ENCODE measurements at places on chromosomes 2 and 18.

DNA sequence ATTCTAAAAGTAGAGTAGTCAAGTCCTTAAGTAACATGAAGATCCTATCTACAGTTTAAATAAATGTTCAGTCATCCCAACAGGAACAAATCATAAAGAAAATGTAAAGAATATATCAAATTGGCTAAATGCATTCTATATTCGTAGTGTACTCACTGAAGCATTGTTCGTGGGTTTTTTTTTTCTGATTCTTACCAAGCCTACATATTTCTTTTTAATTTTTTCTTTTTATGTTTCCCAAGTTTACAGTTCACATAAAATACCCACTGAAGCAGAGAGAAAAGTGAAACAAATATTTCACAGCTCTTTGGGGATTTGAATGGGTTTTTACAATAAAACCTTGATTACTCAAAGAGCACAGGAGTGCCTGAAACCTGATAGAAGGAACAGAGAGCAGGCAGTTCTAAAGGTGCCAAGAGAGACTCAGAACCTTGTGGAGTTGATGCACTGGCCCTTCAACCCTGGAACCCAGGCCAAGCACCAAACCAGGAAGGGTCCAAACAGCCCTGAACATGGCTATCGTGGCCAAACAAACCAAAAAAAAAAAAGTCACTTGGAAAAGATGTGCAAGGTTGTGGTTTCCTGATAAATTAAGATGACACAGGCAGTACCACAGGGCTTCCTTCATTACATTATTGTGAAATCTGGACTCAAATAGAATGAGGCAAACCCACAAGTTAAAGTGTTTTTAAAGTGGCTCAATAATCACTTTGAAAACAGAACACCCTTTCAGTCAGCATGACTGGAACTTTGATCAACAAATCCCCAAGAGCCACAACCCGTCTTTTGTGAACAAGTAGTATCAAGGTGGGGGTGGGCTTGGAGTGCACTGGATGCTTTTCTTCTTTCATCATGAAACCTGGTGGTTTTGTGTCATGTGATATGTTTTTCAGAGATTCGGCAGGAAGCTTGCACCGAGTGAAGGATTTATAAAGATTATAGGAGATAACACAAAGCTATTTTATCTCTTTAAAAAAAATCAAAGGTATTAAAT, 245.0 kb upstream of the FN1 start:
- DNase-seq: peak; percentile 55

- peak; percentile 30 for DNase-seq
Observed at GRCh38 chr2:64327510-64328414, 126.2 kb upstream of the LGALSL start.

- no peak for DNase-seq
Observed at GRCh38 chr2:236971919-236972381, 113.7 kb upstream of the COPS8 start.

- no peak for DNase-seq
Observed at GRCh38 chr2:152319822-152320570, 15.0 kb upstream of the FMNL2 start.

DNA sequence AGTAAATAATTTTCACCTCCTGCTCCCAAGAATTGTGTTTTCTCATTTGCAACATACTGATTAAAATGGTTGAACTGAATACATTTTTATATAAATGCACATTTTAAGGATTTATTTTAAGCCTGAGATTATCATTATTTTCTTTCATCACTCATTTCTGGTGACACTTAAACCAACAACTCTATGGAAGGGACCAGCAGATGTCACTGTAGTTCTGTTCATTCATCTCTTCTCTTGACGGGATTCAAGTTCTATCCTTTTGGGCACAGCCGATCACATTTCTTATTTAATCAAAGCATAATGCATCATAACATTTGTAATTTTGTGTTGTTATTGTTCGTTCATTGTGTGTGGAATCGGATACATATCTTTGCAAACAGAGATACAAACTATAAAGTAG, 417.9 kb downstream of the HRH4 start:
- DNase-seq: peak; percentile 60

DNA sequence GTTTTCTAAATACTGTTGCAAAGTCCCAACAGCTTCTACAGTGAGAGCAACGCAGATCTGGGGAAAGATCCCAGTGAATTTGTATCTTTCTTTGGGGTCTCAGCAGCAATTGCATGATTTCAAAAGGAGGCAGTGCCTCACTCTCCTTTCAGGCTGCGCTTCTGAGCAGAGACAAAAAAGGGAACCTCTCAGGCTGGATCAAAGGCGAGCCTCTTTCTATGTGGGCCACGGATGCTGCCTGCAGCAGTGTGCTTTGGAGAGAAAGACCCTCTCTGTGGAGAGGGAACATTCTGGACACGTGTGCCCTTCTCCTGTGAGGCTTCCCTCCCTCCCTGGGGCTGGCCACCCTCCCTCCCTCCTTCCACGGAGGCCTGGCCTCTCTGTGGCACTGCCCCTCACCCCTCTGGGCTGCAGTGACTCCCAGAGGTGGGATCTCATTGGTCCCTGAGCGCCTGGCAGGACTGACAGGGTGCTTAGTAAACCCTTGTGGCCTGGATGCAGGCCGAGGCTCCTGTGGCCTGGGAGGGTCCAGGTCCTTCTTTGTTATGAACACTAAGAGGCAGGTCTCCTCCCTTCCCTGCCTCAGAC, 21.6 kb upstream of the PDIA6 start:
- no peak for DNase-seq

DNA sequence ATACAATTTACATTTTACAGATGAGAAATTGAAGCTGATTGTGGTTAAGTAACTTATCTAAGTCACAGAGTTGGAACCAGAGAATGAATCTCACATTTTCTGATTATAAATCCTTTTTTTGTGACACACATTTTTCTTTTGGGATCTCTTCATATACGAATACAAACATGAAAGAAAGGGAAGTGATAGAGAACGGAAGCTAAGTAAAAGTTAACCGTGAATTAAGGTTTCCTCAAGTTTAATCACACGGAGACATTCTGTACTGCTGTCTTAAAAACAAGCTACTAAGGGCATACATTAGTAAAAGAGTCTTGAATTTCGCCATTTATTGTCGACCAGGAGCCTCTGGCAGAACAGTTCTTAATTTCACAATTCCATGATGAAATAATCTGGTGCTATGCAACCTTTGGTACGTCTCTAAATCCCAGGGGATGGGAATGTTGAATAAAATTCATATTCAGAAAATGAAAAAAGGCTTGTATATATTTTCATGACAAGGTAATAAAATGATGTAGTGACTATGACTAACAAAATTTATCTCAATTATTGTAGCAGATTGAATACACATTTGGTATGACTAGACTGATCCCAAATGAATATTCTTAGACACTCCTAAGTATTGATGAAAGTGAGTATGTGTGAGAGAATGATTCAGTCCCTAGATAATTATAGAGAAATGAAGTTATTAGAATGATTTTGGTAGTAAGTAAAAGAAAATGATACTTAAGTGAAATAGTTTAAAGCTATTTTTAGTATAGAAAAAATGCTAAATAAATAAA, 40.3 kb upstream of the ZSWIM2 start:
- DNase-seq: no peak

GRCh38 chr2:26913606-26913998, 56.8 kb upstream of the MAPRE3 start:
- peak; percentile 26 for DNase-seq
